ENCODE measurements at places on chromosomes 2 and 18.

DNA sequence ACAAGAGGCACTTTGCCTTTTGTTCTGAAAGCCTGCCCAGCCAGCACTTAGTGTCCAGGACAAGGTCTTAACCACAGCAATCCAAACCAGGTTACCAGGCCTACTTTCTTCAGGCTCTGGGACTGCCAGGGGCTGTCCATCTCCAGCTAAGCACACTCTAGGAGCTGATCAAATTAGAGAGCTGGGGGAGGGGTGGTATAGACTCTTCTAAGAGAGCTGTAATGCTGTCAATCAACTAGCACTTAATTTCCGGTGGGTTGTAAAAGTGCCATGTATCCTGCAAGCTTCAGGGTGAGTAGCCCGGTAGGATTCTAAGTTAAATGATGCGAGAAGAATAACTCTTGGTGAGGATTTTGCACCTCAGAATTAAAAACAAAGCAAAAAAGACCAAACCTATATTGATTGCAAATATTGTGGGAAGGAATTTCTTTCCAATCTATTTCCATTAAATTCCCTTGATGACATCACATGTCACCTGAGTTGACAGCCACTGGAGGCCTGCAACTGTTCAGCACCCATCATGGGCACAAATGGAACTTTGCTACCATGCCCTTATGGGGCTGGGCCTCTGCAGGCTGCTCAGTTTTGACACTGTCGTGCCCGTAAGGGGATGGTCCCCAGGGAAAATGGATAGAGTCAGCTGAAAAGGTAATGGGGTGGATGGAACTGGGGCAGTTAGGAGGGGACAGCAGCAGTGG lies 8.7 kb upstream of the COX7A2L start:
- no peak for DNase-seq

GRCh38 chr18:35073186-35074105 lies 32.2 kb downstream of the MAPRE2 start:
- DNase-seq, result no peak

- no peak for DNase-seq
Measured at GRCh38 chr2:119112230-119112629, 46.3 kb downstream of the C1QL2 start.

DNA sequence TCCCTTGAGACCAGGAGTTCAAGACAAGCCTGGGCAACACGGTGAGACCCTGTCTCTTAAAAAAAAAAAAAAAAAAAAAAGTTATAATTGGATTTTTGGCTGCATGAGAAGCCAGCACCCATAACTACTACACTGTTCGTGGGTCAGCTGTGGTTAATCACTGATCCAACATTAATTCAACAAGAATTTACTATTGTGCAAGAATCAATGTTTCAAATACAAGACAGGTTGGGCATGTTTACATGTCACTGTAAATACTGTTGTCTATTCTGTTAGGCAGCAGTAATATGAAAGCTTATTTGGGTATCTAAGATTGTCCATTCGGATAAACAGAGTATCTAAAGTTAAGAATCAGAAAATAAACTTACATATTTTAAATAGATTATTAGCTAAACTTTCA lies 62.3 kb downstream of the ESCO1 start:
- DNase-seq, result no peak

- DNase-seq, result no peak
Measured at GRCh38 chr2:7927691-7928090, 754.2 kb upstream of the ID2 start.

GRCh38 chr18:26536664-26537063 lies 11.7 kb downstream of the KCTD1 start:
- DNase-seq, result no peak

DNA sequence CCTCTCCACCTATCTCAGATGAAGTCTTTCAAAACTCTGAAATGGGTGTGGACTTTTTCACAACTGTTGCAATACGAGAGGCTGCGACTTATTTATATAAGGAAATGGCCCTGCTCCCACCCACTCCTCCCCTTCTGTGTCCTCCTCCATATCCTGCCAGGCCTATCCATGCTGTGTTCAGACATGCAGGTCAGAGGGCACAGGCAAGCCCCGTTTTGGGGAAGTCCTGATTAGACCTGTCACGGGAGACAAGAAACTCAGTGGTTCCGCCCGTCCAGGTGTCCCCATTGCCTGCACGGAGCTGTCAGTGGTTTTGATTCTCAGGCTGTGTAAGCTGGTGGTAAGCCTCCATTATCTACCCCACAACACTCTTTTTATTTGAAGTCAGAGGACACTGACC lies 99.6 kb upstream of the MGAT5 start:
- no peak for DNase-seq

- DNase-seq, result no peak
Measured at GRCh38 chr2:40210968-40211353, 240.9 kb downstream of the SLC8A1 start.

Data from T-cell (primary cell).